ENCODE measurements at places on chromosomes 1 and 21.
A peak's percentile ranks its signal among the peaks of the same experiment; 100 is the strongest.

DNA sequence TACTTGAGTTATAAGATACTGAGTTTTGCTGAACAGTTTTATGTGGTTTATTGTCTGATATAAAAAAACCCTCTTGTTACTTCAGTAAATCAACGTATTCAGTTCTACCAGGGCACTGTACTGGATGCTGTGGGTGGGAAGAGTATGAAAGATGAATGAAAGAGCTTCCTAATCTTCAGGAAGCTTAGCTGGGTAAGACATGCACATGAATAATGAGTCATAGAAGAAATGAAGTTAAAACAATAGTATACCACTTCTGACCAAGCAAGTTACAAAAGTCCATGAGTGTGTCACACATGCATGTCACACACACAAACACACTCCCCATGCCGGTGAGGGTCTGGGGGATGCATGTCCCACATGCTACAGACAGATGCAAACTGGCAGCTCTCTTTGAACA, 105.9 kb downstream of the SIPA1L2 start:
- DNase-seq = no peak

- DNase-seq = no peak
Observed at GRCh38 chr1:66140072-66140471, 347.4 kb downstream of the PDE4B start.

- no peak for DNase-seq
Observed at GRCh38 chr1:48229317-48229716, 6.8 kb downstream of the SLC5A9 start.

DNA sequence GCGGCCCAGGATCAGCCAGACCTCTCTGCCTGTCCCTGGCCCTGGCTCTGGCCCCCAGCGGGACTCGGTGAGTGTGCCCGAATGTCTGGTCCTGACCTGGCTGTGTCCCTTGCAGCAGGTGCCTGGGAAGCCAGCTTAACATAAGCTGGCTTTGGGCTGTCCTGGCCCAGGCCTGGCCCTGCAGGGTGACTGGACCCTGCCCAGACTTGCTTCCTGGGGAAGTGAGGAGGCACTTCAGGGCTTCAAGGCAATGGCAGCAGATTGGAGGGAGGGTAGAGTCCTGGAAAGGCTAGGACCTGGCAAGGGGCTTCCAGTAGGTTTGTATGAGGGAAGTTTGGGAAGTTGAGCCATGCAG, 16.4 kb downstream of the RPS6KA1 start:
- no peak for DNase-seq

- DNase-seq = peak; percentile 92
Observed at GRCh38 chr1:39410915-39411436, 80.5 kb upstream of the BMP8A start.

- DNase-seq = no peak
Observed at GRCh38 chr1:108017698-108018097, 52.7 kb upstream of the VAV3 start.

DNA sequence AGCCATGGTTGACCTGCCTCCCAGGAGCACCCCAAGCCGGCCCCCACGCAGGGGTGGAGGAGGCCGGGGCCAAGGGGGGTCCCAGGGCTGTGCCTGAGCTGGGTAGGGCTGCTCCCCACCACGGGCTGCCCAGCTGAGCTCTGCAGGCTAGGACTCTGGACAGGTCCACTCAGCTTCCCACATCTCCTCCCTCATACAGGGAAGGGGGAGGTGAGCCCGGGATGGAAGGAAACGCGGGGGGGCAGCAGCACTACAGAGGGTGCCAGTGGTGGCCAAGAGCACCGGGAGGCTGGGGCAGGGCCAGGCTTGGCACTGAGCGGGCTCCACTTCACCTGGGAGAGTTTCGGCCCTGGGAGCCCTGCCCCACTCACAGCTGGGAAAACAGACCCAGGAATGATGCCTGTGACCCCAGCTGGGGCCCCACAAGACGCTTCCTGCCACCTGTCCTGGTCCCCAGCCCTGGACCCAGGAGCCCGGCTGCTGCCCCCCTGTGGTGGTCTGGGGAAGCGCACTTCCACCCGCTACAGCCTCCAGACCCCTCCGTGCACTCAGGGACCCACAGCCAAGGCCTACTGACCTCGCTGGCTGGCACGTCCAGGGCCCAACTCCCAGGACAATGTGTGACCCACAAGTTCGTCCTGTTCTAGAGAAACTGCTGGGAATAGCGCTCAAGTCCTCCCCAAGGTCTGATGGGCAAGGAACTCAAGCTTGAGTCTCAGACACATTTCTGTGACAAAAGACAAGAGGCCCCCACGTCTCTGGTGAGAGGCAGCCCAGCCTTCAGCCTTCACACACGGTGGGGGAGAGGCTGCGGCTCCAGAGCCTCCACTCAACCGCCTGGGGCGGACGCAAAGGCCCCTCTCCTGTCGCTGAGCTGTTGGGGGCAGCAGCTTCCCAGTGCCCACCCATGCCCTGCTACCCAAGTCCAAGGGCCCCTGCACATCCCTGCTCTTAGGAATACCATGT, 3.0 kb downstream of the AURKAIP1 start:
- no peak for DNase-seq

GRCh38 chr1:56808410-56808809, 10.8 kb downstream of the FYB2 start:
- DNase-seq = no peak

DNA sequence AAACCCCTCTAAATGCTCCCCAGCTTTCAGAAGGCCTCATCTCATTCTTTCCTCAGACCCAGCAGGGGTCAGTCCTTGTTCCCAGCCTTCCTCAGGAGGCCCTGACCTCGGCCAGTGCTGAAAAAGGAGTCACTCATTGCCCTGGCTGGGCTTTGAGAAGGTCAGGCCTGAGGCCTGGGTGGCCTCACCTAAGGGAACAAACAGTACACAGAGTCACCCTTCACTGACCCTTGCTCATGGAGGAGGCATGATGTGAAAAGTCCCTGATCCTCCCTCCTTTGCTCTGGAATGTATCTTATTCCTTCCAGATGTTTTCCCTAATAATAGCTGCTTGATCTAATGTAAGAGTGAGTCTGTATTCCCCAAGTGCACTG, 117.7 kb upstream of the SLC44A3 start:
- peak; percentile 79 for DNase-seq

GRCh38 chr1:115694805-115695204, 53.0 kb downstream of the VANGL1 start:
- DNase-seq = no peak

DNA sequence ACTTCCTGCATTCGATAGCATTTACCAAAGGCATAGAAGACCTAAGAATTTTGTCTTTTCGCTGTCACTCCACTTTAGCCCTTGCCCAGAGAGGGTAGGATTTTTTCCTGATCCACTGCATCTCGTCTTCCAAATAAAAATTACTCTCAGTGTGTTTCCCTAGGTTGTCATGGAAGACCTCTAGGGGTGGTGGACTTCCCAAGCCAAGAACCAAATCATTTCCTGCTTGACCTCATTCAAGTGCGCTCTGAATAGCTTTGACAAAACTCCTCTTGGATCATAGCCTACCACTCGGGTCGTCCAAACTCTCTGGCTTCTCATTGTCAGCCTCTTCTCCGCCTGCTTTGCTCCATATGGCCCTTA, 431 bp upstream of the C1orf52 start:
- DNase-seq = peak; percentile 66

GRCh38 chr1:229383961-229384360, 41.1 kb upstream of the CCSAP start:
- no peak for DNase-seq

GRCh38 chr1:201302163-201303152, 19.2 kb downstream of the PKP1 start:
- DNase-seq = no peak

DNA sequence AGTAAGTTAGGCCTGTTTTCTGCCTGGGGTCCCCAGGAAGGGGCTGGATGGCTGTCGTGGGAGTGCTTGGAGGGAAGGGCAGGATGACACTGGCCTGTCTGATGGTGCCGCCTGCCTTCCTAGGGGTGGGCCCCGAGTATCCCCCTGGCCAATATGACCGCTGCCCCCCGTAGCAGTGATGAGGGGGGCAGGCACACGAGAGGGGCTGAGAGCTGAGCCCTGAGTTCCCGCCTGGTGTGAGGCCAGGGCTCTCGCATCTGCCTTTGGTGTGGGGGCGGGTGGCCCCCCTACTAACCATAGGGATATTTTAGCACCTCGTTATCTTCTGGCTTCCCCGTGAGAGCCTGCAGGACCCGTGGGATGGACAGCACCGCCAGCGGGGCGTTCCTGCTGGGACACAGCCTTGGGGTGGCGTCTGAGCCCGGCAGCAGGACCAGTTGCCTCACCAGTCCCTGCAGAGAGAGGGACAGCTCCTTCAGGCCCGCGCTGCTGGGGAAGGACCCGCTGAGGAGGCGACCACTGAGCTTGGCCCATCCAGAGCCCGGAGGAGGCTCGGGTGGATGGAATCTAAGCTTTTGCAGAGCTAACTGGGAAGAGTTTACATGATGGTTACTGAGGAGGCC, 10.4 kb downstream of the KRTAP10-1 start:
- no peak for DNase-seq

DNA sequence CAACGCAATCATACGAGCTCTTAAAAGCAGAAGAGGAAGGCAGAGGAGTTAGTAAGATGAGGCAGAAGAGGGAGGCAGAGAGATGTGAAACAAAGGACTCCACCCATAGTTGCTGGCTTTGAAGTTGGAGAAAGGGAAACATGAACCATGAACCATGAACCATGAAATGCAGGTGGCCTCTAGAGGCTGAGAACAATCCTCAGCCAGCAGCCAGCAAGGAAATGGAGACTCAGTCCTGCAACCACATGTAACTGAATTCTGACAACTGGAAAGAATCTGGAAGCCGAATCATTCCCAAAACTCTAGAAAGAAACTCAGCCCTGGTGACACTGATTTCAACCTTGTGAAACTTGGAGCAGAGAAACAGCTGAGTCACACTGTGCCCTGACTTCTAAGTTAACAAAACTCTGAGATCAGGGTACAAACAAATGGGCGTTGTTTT, 10.1 kb downstream of the DIPK1A start:
- DNase-seq = peak; percentile 92

GRCh38 chr1:223225481-223225880, 82.4 kb upstream of the TLR5 start:
- no peak for DNase-seq

DNA sequence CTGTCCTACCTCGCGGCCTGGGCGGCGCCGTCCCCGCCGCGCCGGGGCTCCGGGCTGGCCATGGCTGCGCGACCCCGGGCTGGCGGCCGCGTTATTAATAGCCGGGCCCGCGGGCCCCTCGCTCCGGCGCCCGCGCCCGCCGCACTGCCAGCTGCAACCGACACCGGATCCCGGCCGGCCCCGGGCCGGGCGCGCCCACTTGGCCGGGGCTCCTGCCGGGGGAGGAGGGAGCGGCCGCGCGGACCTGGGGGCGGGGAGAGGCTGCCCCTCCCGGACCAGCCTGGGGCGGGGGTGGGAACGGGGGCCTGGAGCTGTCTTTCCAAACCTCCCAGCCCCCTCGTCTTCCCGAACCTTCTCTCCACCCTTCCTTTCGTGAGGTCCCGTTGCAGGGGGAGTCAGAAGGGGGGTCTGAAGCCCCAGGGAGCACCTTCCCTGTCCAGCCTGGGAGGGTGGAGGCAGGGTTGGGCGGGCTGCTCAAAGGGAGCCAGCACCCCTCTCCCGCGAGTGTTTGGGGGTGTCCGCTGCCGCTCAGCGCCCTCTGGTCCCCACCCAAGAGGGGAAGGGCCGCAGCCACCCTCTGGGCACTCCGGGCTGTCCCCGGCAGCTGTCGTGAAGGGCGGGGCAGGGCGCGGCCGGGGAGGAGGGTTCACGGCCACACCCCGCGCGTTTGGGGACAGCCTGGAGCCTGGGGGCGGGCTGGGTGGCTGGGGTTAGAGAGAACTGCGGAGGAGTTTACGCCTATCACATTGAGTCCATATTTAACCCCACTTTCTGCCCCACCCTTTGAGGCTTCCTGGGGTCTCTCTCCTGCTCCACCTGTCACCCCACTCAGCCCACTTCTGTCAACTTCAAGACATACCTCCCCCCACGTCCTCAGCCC, at the start of gene SYNC:
SYNC (minus strand) TSS at position 172 of the 880 bp plus-strand sequence; CDS start at position 62, 110 bp downstream.
- DNase-seq = peak; percentile 84

DNA sequence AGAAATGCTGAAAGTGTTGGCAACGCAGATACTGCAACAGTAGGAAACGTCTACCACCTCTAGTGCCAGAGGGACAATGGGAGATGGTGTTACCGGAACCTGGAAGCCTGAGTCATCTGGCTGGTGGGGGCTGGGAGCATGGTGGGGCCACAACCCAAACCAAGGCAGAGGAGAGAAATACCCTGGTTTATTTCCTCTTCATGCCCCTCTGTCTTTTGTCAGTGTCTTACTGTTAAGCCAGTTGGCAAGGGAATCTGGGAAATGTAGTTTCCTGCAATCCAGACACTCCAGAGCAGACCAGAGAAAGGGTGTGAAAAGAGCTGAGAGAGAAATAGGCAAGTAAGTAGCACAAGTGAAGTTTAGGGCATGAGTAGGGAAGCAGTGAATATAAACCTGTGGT, 14.8 kb downstream of the DNTTIP2 start:
- DNase-seq = no peak

DNA sequence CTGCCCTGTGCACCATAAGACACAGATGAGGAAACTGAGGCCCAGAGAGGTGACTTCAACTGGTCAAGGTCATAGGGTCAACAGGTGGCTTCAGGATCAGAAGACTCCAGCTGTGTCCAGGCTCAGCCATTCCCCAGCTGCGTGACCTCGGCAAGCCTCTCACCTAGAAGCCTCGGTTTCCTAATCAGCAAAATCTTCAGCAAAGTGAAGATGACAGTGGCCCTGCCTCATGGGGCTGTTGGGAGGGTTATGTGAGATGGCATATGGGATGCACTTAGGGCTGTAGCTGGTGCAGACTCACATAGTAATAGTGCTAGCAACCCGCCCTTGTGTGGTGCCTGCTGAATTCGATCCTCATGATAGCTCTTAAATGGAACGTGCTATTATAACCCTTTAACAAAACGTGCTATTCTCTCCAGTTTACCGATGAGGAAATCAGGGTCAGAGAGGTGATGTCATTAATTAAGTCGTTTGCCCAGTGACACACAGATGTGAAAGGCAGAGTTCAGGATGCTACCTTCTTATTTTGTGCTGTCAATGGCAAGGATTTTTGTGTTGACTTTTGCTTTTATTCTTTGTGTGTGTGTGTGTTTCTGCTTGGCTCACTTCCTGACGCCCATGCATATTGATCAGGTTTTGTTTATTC, 472.9 kb downstream of the MATN1 start:
- no peak for DNase-seq

GRCh38 chr21:28771790-28772501, 220.7 kb downstream of the LTN1 start:
- DNase-seq = peak; percentile 100

- no peak for DNase-seq
Observed at GRCh38 chr1:11280719-11281376, 7.8 kb downstream of the UBIAD1 start.

DNA sequence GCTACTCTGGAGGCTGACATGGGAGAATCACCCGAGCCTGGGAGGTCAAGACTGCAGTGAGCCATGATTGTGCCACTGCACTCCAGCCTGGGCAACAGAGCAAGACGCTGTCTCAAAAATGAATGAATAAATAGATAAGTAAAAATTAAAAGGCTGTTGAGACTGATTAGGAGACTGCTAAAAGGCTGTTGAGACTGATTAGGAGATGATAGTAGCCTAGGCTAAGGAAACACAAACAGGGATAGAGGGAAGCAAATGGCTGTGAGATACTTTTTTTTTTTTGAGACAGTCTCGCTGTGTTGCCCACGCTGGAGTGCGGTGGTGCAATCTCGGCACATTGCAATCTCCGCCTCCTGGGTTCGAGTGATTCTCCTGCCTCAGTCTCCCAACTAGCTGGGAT, 28.4 kb downstream of the PRPF38A start:
- no peak for DNase-seq

All from fibroblast of gingiva (primary cell).